ENCODE measurements at places on chromosomes 12 and 14.

- no peak for DNase-seq
Observed at GRCh38 chr12:25495331-25496097, 57.6 kb downstream of the LMNTD1 start.

- no peak for DNase-seq
Observed at GRCh38 chr12:110141389-110141788, 17.2 kb downstream of the IFT81 start.

DNA sequence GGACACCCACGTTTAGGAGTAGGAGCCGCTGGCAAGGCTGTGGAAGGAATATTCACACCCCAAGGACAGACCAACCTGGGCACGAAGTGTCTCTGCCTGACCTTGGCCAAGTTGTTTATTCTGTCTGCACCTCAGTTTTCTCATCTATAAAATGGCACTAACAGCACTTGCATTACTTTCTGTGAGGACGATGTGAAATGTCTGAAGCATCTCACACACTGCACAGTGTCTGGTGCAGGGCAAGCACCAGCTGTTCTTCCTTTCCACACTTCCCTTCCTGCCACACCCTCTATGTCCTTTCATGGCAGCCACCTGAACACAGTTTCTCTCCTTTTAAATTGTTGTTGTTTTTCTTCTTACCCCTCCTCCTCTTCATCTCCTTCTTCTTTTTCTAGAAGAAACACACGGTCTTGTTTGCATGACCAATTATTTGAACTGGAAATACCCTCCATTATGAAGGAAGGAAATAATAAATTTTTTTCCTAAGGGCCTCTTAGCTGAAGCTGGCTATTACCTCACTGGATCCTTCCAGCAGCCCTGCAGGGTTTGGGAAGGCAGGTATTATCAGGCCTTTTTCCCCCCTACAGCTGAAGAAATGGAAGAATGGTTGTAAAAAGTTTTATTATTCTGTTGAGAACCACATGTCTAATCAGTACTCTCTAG is 42.9 kb upstream of the ATP23 start:
- DNase-seq: no peak

GRCh38 chr12:130100634-130101362 is 61.5 kb upstream of the FZD10 start:
- DNase-seq: no peak

DNA sequence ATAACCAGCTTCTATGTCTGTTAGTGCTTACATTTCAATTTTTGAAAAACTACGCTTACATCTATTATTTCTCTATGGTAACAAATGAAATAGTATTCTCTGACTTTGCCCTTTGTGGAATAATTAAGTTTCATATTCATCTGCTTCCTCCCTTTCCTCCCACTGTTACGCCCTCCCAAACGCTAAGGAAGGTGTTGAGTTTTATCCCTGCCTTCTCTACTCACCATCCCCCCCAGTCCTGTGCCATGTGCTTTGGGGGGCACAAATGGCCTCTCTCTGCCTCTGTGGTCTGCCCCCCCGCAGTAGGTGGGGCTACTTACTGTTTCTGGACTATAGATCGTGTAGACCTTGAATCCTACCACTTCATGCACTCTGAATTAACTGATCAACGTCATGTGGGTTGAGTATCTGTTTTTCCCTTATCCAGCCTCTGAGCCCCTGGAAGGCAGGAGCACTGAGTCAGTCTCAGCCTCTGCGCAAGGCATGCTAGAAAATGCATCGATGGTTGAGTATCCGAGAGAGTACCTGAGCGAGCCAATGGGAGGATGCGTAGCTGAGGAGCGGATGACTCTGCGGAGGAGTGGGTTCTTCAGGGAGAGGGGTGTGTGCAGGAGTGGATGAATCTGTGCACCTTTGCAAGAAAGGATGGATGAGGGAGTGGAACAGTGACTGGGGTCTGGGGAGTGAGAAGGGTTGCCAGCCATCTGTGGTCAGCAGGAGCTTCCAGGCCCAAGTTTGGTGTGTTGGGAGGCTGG is 114.5 kb upstream of the RTL1 start:
- DNase-seq: peak; percentile 10
